ENCODE measurements at places on chromosomes 1 and 21.

DNA sequence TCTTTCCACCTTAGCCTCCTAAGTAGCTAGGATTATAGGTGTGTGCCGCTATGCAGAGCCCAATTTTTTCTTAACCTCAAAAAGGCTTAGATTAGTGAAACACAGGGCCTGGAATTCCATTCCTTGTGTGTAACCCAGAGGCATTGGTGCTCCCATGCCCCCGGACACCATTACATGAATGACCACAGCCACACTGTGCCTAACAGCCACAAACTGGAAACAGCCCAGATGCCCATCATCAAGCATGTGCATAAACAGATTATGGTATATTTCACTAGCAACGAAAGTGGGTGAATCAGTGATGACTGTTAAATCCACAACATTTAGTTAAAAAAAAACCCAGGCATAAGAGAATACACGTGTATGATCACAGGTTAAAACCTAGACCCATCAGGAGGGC, 24.4 kb downstream of the ADAM30 start:
- DNase-seq: no peak

DNA sequence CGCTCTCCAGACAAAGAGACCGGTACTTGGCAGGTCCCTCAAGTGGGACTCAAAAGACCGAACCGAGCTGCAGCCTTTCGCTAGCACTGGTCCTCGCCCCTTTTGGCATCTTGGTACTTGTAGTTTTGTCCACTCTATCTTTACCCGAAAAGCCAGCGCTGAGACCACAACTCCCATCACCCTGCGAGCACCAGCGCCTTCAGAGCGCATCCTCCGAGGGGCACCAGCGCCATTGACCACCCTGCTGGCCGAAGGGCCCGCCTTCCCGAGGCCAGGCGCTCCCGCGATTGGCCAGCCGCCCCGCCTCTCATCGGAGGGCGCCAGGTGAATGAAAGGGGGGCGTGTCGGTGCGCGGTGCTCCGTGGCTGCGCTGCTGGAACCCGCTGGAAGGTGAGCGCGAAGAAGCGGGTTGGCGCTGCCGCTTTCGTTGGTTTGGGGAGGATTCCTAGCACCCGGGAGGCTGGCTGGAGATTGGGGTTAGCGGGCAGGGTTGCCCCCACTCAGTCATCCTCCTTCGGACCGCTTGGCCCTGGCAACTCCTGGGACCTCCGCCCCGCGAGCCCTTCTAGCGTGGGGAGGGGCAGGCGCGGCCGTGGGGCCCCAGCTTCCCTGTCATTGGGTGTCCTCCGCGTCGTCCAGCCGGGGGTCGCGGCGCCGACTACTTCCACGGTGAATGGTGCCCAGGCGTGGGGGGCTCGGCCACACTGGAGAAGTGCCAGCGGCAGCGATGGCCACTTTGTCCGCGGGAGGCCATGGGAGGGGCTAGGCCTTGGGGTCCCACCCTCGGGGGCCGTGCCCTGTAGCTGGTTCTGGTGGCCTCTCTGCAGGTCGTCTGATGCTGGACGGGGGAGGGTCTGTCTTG, at the start of gene ZBTB8B:
ZBTB8B (plus strand) TSS at position 357 of the 862 bp plus-strand sequence. CDS start 5,553 bp downstream, outside the sequence.
- no peak for DNase-seq

GRCh38 chr1:162178432-162178831, 108.9 kb downstream of the NOS1AP start:
- DNase-seq: no peak

DNA sequence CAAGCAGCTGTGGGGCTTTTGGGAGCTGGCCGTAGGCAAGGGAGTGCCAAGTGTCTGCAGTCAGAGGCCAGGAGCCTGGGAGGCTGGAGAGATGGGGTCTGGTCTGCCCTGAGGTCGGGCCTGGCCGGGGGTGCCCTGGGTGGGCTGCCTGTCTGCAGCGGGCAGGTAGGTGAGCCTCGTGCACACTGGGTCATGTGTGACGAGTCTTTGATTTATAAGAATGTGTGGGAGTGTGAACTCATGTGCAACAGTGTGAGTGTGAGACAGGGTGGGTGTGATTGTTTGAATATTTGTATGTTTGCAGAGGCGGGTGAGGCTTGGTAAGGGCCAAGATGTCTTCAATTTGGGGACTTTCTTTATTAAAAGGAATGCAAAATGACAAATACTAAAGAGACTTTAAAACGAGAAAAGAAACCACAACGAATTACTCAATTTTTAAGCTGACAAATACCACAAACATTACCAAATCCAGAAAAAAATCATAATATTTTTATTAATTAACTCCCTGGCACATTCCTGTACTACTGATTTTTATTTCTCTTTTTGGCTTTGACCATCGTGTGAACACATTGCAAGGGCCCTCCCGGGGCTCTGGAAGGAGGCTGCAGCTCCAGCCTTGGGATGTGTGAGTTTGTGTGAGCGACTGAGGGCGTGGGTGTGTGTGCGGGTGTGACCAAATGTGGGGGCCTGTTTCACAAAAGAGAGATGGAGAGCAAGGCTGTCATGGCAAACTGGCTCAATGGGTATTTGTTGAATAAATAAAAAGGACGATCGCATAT, 110.3 kb upstream of the WNT4 start:
- no peak for DNase-seq

GRCh38 chr1:25430967-25431881, 527 bp downstream of the MACO1 start:
- DNase-seq: no peak

GRCh38 chr1:161072751-161073449, 3.2 kb upstream of the ARHGAP30 start:
- no peak for DNase-seq

DNA sequence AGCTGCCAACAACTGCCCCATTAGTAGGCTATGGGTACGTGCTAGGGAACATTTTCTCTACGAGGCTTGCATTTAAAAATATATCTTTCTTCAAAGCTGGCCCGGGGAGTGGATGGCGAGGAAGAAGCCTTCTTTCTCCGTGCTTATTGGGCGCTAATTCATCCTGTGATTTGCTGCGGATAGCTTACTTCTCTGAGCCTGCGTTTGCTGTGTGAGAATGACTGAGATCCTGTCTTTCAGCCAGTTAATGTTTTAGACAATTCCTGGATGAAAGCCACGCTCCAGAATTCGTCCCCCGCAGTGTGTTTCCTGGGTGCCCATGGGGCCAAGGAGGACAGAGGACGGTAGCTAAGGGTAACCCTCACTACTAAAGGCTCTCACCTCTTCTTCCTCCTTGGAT, 57.8 kb upstream of the TARBP1 start:
- no peak for DNase-seq

DNA sequence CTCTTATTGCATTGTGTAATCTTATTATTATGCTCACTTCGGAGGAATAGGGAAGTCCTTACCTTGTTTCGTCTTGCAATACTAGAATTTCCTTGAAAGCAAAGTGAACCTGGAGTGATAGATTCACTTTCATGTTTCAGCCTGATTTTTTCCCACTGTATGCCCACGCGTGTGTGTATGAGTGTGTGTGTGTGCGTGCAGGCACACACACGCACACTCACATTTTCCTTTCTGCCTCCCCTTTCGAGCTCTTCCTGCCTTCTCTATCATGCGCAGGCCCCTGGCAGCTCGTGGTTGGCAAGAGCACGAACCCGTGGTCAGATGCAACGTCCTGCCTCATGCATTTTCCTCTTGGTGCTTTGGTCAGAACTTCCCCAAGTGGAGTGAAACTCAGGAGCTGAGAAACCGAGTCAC, at the start of gene GCSAML:
GCSAML (plus strand) TSS at position 366 of the 414 bp plus-strand sequence. CDS start 58 bp downstream, outside the sequence.
- no peak for DNase-seq

DNA sequence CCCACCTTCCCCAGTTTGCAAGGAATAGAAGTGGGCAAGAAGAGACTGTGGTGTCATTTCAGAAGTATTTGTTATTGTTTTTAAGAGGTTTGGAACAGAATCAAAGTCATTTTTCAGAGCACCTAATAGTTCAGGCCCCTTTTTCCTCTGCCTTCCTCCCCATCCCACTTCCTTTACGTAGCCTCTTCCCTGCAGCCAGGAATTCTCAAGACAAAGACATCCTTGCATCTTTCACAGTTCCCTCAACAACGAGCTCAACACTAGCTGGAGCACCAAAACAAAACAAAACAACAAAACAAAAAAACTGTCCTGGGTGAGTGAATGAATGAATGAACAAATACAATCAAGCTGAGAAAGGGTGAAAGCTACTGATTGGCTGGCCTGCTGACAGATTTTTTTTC, 7.0 kb downstream of the PALMD start:
- DNase-seq: no peak

DNA sequence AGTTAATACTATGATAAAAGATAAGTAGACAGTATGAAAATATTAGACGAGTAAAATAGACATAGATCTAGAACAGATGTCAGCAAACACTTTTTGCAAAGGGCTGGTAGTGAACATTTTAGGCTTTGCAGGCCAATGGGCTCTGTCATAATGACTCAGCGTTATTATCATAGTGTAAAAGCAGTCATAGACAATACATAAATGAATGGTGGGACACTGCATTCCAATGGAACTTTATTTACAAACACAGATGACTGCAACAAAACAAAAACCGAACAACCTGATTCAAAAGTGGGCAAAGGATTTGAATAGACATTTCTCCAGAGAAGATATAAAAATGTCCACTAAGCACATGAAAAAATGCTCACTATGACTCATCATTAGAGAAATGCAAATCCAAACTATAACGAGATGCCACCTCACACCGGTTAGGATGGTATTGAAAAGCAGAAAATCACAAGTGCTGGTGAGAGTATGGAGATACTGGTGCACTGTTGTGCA, 7.3 kb downstream of the GSTM5 start:
- DNase-seq: no peak

GRCh38 chr1:247358920-247359319, 27.3 kb upstream of the ZNF496 start:
- no peak for DNase-seq

DNA sequence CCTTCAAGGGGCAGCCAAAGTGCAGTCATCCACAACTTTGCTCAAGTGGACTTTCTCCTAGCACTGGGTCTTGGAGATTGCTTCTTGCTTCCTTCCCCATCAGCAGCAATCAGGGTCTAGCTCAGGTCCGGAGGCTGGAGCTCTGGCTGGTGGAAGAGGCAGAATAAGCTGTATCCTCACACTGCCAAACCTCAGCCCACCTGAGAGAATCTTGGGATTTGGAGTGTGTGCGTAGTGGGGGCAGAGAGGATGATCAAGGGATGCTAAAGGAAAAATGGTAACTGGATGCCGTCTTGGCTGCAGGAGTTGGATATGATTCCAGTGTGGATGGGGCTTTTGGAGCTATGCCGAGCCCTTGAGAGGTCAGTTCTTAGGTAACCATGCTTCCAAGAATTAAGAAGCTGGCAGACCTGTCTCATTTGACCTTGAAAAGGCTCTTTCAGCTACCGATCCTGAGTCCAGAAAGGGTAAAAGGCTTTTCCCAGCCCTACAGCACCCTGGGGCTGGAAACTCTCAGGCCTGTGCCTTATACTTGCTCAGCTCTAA, 4.5 kb upstream of the NFASC start:
- DNase-seq: no peak

DNA sequence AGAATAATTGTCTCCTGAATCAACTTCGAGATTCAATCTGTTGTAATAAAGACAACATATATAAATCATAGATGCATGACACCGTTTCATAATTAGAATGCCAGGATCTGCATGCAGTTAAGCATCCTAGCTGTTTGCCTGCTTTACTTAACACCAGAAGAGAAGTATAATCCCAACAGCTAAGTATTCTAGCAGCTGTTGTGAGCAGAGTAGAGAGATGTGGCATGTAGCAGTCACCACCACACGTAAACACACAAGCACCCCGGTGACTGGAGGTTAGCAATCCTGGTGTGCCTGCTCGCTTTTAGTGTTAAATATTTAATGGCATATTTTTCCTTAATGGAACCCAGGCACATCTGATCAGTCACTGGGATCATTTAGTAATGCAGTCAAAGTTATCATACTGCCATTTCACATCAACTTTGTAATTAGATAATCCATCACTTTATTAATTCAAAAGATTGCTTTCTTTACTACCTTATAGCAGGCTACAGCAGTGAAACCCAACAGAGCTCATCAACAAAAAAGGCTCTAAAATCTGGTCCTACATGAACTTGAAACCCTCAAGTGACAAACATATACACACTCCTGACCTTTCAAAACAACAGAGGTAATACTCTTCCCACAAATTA, 187.9 kb downstream of the SMYD3 start:
- DNase-seq: no peak
